ENCODE measurements at places on chromosomes 5 and 9.

DNA sequence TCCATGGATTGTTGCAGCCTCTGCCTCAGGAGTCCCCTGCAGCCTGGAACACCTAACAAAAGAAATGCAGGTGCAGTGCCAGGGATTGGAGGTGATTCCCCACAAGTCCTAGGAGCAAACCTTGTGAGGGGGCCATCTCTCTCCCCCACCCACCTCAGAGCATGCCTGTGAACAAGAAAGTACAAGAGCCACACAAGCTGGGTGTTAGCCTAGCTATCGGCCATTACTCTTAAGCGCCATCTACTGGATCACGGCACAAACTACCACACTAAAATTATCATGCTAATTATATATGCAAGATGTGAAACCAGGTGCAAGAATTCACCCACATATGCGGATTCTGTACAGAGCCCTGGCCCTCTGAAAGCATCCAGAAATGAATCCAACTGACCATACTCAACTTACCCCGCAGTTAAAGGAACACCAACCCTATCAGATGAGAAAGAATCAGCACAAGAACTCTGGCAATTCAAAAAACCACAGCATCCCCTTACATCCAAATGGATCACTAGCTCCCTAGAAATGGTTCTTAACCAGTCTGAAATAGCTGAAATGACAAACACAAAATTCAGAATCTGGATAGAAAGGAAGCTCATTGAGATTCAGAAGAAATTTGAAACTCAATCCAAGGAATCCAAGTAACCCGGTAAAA lies 16.5 kb upstream of the PRSS3 start:
- no peak for DNase-seq

- DNase-seq, result no peak
Observed at GRCh38 chr5:59371525-59372127, 521.9 kb downstream of the PDE4D start.

DNA sequence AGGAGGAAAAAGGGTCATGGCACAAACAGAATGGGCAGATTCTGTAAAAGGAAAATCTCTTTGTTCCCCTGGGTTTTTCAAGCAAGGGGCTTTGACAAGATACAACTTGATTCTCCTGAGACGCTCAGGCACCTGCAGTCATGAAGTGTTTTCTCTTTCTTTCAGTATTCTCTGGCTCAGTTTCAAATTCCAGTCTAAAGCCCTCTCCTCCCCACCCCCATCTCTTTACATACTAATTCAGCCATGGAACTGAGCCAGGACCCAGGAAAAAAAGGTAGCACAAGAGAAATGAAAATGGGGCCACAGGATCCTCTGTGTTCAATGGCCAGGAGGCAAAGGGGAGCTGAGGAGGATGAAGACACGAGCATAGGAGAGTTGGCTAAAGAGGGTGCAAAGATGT lies 408.4 kb downstream of the SPOCK1 start:
- DNase-seq, result no peak

DNA sequence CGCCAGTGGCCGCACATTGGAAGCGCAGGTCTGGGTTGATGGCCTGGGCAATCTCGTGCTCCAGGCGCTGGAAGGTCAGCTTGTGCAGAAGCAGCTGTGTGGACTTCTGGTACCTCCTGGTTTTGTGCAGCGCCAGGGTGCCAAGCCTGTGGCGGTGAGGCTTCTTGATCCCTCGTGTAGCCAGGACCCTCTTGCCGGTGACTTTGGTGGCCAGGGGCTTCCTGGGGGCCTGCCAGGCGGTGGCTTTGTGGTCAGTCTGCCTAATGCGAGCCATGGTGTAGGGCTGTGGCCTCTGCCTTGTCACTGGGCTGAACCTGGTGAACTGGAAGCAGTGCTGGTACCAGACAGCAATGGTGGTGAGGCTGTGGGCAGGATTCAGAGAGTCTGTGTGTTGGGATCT lies 6.2 kb upstream of the TAF11L13 start:
- DNase-seq, result no peak

- no peak for DNase-seq
Observed at GRCh38 chr9:98714833-98715232, 6.1 kb upstream of the GABBR2 start.

DNA sequence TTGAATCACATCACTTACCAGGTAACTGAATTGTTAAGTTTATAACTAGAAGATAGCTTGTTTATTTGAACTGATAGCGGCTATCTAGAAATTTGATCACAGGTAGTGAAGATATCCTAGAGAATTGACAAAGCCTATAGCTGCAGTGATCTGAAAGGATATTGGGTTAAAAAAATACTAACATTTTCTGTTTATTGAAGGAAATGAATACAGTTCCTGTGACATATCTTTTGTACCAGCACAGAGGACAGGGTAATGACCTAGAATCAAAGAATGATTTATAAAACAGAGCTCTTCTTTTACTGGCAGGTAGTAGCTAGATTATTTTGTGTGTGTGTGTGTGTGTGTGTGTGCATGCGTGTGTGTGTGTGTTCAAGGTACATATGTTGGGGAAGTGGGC lies 94.8 kb downstream of the RAB3C start:
- no peak for DNase-seq

GRCh38 chr9:82504620-82505019 lies 516.0 kb downstream of the SPATA31D1 start:
- DNase-seq, result no peak

DNA sequence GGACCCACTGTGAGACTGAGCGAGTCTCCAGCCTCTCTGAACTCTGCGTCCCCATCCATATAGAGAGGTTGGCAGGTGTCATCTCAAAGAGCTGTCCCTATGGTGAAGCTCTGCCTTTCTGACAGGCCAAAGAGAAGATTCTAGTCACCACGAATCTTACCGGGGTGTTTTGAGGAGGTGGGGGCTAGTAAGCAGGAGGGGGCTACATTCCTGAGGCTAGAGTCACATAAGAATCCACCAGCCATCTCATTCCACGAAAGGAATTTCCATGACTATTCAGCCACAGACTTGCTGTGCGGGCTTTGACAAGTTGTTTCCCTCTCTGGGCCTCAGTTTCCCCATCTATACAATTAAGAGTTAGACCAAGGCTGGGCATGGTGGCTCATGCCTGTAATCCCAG lies 16.3 kb downstream of the PDGFRB start:
- no peak for DNase-seq

GRCh38 chr5:1208743-1209488 lies 7.5 kb downstream of the SLC6A19 start:
- no peak for DNase-seq

GRCh38 chr5:77213601-77214000 lies 3.1 kb downstream of the PDE8B start:
- DNase-seq, result no peak

GRCh38 chr5:164498438-164498837 lies 993.0 kb downstream of the MAT2B start:
- no peak for DNase-seq

DNA sequence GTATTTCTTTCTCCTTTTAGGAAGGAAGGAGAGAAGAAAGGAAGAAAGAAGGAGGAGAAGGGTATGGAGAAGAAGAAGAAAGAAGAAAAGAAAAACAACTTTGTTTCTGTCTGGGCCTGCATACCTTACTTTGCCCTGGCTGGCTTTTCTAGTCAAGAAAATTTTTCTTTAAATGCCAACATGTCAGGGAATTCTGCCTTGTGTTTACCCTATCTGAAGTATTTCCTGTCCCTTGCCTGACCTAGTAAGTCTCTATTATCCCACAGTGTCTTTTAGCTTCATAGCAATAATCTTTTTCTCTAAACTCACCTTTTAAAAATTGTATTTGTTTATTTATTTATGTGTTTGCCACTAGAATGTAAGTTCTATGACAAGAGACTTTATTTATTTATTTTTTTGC lies 1864.1 kb downstream of the EFNA5 start:
- no peak for DNase-seq

- no peak for DNase-seq
Observed at GRCh38 chr5:138713247-138713646, 40.0 kb upstream of the CTNNA1 start.

DNA sequence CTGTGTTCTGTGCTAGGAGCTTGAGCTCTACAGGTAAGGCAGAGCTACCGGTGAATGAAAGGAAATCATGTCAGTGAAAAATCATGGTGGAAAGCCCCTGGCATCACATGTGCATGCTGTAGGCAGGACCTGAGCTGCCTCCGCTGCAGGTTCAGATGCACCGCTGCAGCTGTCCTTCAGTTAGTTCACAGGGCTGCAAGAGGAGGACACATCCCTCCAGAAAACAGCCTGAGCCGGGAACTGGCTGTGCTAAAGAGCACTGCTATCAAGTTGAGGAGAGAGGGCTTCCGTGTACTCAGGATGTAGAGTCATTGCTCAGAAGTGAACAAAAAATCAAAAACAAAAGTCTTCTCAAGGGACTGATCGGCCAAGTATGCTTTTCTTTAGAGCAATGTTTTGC lies 138.6 kb downstream of the ERCC6L2 start:
- DNase-seq, result no peak

GRCh38 chr5:78655746-78656290 lies 7.2 kb upstream of the LHFPL2 start:
- no peak for DNase-seq

GRCh38 chr9:91374939-91375338 lies 13.2 kb upstream of the AUH start:
- no peak for DNase-seq

DNA sequence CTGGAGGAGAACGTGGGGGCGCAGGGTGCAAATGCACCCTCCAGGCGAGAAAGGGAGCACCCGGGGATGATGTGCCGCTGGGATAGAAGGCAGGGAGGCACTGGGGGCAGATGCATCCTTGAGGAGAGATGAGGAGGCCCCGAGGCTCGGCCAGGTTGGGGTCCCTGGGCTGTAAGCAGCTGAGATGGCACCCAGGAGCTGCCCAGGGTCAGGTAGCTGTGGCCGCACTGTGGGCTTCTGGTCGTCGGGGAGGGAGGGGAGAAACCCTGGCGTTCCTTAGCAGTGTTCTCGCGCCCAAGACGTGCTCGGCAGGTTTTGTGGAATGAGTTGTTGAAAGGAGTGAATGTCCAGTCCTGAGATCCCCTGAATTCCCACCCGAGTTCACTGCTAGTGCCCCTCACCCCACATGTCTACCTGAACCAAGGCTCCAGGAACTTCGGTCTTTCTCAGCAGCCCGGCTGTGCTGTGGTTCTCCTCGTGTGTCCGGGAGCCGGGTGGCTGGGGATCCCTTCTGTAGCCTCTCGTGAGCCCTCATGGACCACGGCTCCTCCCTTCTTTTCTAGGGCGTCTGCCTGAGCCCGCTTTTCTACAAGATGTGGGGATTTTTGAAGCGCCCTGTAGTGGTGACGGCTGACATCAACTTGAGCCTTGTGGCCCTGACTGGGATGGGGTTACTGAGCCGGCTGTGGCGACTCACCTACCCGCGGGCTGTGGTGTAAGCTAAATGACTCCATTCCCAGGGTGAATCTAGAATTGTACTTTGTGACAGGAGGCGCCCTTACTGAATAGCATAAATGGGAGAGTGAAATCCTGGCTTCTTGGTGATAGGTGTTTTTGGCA lies 1.1 kb downstream of the POMT1 start:
- DNase-seq, result no peak
